Fibroblast of skin of abdomen (primary cell): ENCODE measurements at places on chromosomes 16 and 17.
A peak's percentile ranks its signal among the peaks of the same experiment; 100 is the strongest.

DNA sequence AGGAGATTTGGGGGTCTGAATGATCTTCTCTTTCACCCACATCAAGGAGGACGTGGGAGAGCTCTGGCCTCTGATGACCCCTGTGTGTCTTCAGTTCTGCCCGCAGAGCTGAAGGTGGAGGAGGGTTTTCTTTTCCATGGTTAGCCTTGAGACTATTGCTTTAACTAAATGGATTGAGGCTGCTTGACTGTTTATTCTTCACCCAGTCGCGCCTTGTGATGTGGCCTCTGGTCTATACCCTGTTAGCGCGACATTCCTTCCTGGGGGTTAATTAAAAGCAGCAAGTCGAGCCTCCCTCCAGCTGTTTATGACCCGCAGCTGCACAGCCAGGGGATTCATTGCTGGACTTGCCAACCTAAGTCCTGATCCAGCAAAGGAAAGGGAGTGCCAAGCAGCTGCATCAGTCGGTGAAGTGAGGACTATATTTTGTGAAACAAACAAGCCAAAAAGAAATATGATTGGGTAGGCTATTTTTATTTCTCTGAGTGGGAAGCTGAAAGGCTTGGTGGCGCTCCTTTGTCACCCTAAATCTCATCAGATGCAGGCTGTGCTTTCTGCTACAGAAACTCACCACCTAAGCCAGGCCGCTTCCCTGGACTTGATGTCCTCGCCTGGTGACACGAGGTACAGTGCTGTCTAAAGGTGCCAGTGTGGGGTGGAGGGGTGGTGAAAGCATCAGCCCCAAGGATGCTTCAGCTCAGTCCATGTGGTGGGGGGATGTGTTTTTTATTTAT is 11.0 kb upstream of the SEC14L1 start:
- no peak for DNase-seq

GRCh38 chr17:73575470-73576221 is 68.6 kb downstream of the SDK2 start:
- DNase-seq, result no peak

GRCh38 chr17:56431736-56432135 is 161.8 kb upstream of the NOG start:
- DNase-seq, result peak; percentile 4

DNA sequence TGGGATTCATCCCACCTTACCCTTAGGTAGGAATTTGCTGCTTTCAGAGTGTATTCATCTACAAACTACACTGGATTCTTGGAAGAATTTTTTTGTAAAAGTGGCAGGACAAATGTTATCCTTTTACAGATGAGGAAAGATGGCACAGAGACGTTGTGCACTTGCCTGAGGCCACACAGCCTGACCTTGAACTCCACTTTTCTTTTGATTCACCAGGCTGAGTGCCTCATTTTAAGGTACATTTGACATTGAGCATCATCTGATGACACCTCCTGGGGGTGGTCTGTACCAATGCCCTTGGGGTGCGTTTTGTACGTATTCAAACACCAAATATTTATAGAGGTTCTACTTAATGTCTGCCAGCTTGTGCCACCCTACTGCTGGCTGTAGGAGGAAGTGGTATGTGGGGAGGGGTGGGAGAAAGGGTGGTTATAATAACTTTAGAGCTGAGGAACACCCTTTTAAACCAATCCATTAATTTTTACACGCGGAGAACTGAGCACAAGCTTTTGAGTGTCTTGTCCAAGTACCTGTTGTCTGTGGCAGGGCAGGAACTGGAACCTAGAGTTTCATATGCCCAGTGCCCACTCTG is 29.1 kb downstream of the HS3ST3B1 start:
- no peak for DNase-seq

- peak; percentile 31 for DNase-seq
These were observed 116.8 kb downstream of the ANKRD11 start for GRCh38 chr16:89373355-89374110.

GRCh38 chr17:58667934-58668597 is 23.8 kb downstream of the TEX14 start:
- DNase-seq, result peak; percentile 7

GRCh38 chr16:83023011-83023410 is 396.2 kb downstream of the CDH13 start:
- DNase-seq, result no peak

DNA sequence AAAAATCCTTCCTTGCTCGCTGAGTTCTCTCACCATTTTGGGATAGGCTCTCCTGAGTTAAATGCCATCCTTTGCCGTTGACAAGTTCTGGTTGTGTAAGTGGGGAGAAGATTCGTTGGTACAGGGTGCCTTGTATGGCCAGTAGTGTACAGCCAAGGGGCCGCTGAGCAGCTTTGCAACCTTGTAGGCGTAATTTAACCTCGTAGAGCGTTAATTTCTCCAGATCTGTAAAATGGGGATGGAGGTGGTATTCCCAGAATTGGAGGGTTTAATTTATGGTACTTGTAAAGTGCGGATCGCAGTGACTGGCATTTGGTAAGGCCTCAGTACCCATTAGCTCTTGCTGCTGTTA is 1.4 kb downstream of the ARSG start:
- no peak for DNase-seq

- DNase-seq, result no peak
These were observed 2.8 kb upstream of the SOCS1 start for GRCh38 chr16:11258553-11259492.

GRCh38 chr17:41519501-41520224 is 973 bp upstream of the KRT15 start:
- DNase-seq, result no peak

- no peak for DNase-seq
These were observed 4.8 kb downstream of the SYNGR2 start for GRCh38 chr17:78173097-78173715.

GRCh38 chr17:41975099-41976083 is 8.8 kb downstream of the CNP start:
- DNase-seq, result no peak

DNA sequence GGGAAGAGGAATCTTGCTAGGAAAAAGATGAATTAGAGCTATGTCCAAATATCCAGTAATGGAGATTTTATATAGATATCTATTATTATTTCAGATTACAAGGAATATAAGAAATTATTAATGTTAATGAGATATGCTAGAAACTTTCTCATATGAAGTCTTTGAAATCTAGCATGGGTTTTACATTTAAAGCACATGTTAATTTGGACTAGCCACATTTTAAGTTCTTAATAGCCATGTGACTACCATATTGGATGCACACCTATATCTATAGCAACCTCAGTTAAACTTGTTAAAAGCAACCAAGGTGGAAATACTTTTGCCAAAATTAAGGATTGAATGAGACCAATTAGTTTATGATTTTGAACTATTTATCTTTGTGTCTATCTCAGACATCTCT is 86.7 kb upstream of the CNTNAP4 start:
- no peak for DNase-seq

GRCh38 chr17:907725-908124 is 71.9 kb downstream of the NXN start:
- DNase-seq, result no peak

DNA sequence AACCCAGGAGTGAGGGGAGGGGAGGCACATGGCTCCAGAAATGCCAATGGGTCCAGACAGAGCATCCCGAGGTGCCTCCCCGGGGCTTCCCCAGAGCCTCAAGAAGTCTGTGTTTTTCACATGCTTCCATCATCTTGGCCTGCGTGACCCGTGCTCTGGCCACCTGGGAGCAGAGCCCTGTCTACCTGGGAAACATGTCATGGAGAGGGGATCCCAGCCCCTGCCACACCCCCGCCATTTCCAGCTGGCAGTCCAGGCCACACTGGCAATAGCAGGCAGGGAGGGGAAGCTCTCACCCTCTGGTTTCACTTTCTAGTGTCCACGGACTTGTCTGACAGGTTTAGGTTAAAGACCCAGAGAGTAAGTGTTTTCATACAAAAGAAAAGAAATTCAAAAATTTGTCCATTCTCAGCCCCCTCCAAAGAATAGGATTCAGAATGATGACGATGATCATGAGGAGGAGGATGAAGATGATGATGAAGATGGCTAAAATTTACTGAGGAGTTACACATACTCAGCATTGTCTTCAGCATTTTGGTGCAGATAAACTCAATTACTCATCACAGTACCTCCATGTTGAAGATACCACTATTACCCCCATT is 9.0 kb downstream of the SMIM5 start:
- no peak for DNase-seq

GRCh38 chr17:64447526-64447925 is 1.4 kb upstream of the MILR1 start:
- DNase-seq, result no peak

DNA sequence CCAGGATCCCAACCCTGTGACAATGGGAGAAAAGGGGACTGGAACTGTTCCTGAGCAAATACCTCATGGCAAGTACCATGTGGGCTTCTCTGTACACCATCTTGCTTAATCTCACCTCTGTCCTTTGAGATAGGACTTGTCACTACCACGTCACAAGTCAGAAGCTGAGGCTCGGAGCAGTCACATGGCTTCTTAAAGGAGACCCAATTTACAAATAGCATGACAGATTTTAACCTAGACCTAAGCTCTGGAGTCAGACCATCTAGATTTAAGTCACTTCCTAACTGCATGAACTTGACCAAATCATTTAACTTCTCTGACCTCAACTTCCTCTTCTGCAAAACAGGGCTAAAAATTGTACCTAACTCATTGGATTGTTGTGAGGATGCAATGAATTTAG is 36.0 kb upstream of the CCL1 start:
- DNase-seq, result no peak

- DNase-seq, result no peak
These were observed 5.6 kb upstream of the CCL2 start for GRCh38 chr17:34249478-34249877.
